Stimulated activated naive CD8-positive, alpha-beta T cell treated with anti-CD3 and anti-CD28 coated beads, Interleukin-15, Interleukin-2, amounts not matched to agents 100 U/mL and 50 U/mL, for 24 hours (primary cell): ENCODE measurements at places on chromosomes 6 and 20.
A peak's percentile ranks its signal among the peaks of the same experiment; 100 is the strongest.

- no peak for DNase-seq
Observed at GRCh38 chr6:90494067-90494780, 92.6 kb downstream of the MAP3K7 start.

GRCh38 chr6:89703292-89703691 is 64.7 kb upstream of the LYRM2 start:
- no peak for DNase-seq

DNA sequence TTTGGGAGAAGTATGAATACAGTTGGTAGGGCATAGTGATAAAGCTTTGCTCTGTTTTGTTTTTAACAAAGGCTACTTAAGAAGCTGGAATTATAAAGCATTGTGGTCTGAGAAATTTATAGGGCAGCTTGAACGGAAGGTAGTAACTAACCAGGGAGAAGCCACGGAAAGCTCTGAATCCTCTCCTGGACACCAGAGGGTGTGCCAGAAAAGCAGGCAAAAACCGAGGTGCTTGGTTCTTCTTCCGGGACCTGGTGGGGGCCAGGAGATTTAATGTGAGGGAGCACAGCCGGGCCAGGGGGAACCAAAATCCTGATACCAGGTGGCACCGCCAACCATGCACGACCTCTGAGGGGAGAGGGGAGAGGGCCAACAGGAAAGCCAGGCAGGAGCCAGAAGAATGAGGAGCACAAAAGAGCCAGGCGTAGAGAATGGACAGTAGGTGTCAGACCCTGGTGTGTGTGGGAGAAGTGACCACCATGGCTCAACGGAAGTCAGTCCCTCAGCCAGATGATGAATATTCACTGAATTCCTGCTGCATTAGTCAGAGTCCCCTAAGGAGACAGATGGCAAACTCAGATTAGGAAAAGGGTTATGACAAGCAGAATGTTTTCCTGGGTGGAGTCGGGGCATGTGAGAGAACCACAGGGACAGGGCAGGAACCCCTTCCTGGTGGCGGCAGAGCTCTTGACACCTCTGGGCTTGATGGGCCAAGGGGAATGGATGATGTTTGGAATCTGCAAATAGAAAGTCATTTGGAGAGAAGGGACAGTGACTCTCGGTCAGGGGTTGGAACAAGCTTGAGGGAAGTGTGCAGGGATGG is 262.3 kb downstream of the ZNF217 start:
- DNase-seq, result no peak

DNA sequence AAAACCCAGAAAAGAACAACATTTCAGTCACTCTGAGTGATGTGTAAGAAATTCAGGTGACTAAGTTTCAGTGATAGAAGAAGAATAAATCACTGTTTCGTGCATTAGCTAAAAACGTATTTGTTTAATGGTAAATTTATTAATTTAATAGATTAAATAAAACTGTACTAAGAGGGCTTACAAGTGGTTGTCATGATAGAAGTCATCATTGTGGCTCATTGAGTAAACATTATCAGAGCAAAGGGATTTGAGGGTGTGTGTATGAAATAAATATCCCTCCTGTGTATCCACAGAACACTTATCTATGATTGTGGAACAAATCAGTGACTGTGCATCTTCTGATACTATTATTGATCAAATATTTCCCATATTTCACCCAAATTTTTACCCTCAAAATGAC is 40.1 kb downstream of the THEMIS start:
- no peak for DNase-seq

DNA sequence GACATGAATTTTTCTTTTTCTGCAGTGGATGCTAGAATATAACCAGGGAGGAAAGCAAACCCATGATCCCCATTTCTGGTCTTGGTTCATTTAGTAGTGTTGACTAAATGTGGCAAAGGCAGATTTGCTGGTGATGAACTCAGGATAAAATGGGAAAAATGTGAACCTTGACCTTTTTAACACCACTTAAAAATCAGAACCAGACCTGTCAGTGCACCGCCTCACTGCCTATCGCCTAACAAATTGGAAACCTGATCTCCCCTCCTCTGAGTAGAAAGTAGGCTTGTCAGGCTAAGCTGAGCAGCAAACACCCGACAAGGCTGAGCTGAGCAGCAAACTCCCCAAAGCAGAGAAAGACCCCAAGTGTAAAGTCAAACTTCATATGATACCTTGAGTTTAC is 254.8 kb downstream of the FOXC1 start:
- DNase-seq, result no peak

DNA sequence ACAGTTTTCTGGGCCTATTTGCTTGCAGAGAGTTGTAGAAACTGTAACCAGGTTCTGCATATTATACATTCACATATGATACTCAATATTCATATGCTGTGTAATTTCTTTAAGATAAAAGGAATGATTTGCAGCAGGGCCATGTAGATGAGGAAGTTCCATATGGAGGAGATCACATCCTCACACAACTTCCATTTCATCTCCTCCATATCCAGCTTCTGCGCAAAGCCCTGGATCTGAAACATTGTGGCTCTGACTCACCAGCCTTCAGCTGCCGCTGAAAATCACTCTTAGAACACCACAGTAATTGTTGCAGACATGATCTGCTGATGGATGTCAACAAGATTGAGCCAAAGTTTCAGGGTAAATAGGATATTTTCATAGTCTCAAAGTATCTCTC is 57.7 kb downstream of the PXDC1 start:
- DNase-seq, result no peak

DNA sequence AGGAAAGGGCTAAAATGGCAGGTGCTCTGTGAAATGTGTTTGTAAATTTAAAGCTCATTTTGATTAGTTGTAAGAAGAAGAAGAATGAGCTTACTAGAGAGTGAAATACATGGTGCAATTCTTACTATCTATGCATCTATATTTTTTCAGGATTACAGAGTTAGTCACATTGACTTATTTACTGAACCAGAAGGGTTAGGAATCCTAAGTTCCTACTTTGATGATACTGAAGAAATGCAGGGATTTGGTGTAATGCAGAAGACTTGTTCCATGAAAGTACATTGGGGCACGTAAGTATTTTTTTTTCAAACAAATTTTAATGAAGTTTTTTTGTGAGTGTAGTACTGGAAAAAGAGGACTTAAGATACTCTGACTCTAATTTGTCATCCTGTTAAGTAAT is 99.3 kb downstream of the RTN4IP1 start:
- no peak for DNase-seq

- no peak for DNase-seq
Observed at GRCh38 chr6:138297761-138298298, 79.5 kb upstream of the PBOV1 start.

DNA sequence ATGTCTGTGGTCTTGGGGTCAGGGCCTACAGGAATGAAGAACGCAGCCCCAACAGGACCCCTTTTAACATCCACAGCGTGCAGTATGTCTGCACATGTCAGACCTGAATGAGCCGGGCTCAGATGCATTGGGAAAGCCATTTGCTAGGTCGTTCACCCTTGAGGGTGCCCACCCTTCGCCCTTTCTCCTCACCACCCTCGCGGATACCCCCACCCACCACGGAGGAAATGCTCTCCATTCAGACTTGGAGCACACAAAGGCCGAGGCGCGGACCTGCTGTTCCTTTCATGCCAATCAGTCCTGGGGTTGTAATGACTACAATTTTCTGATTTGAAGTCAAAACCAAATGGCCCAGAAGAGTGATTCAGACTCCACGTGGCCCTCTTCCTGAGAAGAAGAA is 62.7 kb downstream of the EDN3 start:
- no peak for DNase-seq

- no peak for DNase-seq
Observed at GRCh38 chr6:79373880-79374279, 139.4 kb upstream of the HMGN3 start.

GRCh38 chr6:111727041-111727440 is 121.4 kb upstream of the TRAF3IP2 start:
- no peak for DNase-seq

- DNase-seq, result no peak
Observed at GRCh38 chr6:112122756-112123155, 35.4 kb downstream of the FAM229B start.

- no peak for DNase-seq
Observed at GRCh38 chr6:144534180-144534579, 249.0 kb downstream of the UTRN start.

DNA sequence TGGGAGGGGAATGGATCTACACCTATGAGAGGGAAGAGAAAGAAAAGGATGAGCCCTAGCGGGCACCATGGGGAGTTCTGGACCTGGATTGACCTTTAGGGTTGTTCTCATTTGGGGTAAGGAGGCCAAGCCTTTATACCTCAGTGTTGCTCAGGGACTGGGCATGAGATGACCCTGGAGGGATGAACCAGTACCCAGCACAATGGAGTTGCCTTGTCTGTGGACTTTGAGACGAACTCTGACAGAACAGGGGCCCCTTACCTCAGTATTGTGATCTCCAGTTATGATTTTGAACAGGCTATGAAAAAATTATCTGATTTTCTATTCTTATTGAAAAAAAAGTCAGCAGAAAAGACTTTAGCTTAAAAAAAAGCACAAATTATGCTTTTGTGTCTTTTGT is 88.6 kb downstream of the FOXA2 start:
- no peak for DNase-seq

- DNase-seq, result no peak
Observed at GRCh38 chr6:170572704-170573466, 11.6 kb downstream of the PDCD2 start.

DNA sequence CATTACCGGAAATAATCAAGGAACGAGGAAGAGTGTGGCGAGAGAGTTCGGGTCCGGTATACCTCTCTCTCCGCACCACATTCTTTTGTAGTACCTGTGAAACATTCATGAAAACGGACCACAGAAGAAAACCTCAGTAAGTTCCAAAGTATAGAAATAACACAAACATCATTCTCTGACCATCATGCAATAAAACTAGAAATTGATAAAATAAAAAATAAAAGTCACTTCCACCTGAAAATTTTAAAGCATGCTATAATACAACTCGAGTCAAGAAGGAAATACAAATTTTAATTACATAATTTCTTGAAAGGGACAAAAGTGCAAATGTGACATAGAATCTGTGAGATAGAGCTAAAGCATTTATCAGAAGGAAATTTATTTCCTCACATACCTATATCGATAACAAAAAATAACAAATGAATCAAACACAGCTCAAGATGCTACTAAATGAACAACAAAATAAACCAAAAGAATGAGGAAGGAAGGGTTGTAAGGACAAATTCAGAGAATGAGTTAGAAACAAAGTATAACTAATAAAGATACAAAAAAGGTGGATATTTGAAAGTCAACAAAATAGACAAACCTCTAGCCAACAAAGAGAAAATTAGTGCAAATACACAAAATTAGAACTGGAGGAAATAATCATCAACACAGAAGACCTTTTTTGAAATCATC is 84.2 kb downstream of the TRIM27 start:
- no peak for DNase-seq

DNA sequence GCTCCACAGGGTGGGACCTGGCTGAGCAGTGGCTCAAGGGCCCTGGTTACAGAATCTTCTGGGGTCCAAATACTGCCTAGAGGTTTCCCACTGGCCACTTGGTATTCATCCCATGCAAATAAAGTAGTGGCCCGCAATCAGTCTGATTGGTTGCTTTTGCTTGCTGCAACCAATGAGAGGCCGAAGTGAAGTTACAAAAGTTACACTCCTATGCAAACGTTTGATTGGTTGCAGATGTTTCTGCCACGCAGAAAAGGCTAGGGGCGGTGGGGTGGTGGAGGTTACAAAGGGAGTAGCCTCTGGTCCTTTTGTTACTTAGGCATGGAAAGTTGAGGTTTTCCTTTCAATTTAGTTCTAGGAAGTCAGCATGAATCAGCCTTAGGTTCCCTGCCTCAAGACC is 3.6 kb upstream of the NHLRC1 start:
- no peak for DNase-seq

GRCh38 chr6:121830736-121831135 is 395.3 kb downstream of the GJA1 start:
- no peak for DNase-seq

DNA sequence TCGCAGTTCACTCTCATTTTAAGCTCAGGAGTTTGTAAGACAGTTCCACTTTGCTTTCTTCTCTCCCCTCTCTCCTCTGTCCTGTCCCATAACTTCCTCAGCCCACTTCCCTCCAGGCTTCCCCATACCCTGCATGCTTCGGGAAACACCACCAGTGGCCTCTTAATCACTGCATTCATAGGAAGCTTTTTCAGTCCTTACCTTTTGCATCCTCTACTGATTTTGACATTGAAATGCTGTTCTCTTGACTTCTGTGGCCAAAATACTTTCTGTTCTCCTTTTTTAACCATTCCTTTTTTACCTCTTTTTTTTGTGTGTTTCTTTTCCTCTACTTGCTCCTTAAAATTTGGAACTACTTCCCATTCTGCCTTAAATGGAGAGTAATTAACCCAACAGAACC is 69.7 kb downstream of the HIVEP1 start:
- DNase-seq, result no peak

DNA sequence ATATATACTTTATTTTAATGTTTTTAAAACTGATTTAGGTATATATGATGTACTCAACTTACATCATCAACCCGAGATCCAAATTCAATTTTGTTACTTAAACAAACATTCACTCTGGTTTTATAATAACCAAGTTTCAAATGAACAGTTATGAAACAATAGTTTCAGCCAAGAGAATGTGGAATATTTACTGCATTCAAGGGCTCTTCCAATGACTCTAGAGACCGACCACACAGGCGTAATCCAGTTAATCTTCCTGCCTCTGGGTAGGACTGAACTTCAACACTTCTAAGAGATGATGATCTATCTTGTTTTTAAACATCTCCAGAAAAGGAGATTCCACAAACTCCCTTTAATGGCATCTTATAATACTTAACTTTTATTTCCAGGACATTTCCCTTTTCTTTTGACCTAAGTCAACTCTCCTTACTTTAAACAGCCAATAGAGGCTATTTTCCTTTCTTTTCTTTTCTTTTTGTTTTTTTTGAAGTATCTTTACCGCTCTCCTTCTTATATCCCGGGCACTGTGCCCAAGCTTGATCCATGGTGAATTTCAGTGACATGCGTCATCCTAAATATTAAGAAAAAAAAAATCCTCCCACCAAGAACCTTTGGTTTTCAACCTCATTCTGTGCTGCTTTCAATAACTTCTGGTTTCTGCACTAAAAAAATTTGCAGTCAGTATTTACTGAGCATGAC is 110.1 kb downstream of the KIF13A start:
- DNase-seq, result no peak

GRCh38 chr6:73728548-73729205 is 32.7 kb downstream of the CD109 start:
- DNase-seq, result peak; percentile 58

DNA sequence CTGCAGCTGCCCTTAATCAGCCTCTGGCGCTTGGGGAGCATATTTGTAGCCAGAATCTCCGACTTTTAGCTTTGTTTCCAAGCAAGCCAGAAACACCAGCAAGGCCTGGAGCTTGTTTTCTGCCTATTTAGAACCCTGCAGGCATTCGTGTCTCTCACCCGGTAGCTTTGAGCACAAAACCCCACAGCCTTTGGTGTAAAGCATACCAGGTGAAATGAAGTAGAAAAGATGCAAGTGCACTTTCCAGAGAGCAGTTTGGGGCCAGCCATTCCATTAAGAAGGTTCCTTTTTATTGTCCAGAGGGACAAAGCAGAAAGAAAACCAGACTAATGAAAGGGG is 736 bp downstream of the FAM217B start:
- no peak for DNase-seq

GRCh38 chr20:22722811-22723210 is 138.4 kb upstream of the FOXA2 start:
- DNase-seq, result no peak
